ENCODE measurements at places on chromosomes 1 and 21.

GRCh38 chr21:37870221-37870620, 46.0 kb downstream of the KCNJ6 start:
- DNase-seq: no peak

GRCh38 chr21:45280969-45281368, 6.7 kb downstream of the POFUT2 start:
- peak; percentile 45 for DNase-seq

- peak; percentile 97 for DNase-seq
Measured at GRCh38 chr1:61184040-61184713, 101.8 kb downstream of the NFIA start.

- no peak for DNase-seq
Measured at GRCh38 chr21:27047283-27047657, 80.4 kb upstream of the ADAMTS5 start.

DNA sequence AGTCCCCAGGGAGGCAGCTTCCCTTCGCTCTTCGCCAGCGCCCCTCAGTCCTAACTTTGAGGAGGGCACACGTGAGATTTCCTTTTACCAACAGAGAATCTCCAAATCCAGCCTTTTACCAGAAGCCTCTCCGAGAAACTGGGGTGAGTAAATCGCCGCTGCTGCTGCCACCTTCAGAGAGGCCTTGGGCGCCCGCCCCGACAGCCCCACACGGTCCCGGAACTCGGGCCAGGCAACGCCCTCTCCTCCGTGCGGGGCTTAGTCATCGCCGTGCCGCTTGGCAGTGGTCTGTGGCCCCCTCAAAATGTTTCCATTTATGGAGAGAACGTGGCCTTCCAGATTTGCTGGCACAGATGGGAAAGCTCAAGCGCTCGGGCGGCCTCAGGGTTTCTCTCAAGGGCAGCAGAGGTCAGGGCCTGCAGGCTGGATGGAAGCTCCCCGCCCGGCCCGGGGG, 41.4 kb upstream of the COL6A2 start:
- DNase-seq: peak; percentile 97

DNA sequence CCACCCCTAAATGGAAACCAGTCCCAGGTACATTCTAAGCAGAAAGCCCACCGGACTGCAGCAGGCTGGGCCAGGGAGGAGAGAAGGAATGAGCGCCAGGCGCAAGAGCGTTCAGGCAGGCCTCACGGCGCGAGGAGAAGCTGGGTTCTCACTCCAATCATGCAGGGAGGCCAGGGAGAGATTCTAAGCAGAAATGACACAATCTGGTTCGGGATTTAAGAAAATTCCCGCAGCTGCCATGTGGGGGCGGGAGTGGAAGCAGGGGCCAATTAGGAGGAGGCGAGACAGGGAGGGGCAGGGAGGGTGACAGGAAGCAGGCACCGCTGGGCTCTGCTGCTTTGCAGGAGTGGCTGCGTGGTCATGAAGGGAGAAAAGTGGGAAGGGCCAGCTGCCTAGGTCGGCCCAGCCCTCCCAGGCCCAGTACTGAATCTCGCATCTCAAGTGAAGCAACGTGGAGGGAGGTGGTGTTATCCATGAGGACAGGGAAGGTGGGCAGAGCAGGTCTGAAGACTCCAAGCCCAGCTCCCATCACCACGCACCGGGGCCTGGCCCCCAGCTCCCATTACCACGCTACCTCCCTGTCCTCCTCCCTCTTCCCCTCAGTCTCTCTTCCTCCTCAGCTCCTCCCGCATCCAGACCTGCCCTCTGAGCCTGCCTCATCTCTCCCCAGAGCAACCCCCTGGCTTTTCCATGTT, 11.8 kb downstream of the NPHP4 start:
- peak; percentile 82 for DNase-seq

DNA sequence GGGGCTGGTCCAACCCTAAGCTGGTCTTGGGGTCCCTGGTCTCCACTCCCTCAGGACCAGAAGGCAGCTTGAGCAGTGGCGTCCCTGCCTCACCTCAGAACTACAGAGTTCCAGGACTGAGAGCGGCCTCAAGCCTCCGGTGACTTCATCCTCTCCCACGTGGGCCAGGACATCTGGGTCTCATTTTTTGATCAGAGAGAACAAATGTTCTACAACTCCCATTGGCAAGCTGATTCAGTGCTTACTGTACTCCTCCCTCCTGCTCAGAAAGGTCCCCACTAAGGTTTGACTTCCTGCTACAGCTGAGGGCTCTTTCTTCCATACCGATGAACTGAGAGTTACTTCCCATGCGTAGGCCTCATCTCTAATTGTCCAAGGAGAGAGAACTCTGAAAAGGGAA, 78.5 kb downstream of the PLXNA2 start:
- DNase-seq: no peak

DNA sequence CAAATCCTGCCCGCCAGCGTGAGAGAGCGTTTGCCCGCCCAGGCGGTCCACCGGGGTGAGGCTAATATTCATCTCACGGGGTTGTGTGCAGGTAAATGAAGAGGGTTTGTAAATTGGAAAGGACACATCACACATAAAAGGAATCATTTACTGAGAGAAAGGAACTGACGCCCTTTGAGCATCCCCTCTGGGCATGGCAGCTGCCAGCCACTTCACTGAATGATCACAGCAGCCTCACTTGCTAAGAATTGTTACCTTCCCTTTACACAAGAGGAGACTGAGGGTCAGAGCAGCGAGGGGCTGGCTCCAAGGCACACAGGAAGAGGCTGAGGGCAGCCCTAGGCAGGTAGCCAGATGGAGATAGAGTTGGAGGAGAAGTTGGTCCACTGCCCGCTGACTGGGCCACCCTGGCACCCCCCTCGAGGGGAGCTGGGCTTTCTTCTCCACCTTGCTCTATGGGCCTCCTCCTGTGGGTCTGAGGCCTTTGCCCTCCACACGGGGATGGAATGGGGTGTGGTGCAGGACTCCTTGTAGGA, 96.0 kb downstream of the FOXD2 start:
- no peak for DNase-seq

DNA sequence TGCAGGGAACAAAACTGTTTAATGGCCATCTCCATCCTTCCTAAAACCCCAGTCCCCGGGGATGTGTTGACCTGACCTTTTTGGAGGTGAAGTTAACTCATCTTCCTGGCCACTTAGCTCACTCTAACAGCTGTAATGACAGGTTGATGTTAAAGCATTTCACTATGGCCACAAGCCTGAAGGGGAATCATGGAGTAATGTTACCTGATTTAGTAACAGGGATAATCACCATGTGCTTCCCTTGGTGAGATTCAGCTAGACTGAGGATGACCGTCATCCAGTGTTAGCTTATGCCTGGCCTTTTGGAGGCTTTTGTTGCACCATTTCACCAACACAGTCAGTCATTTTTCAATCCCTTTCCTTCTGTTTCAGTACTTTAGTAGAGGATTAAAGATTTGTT, 64.3 kb upstream of the RAVER2 start:
- no peak for DNase-seq

- DNase-seq: no peak
Measured at GRCh38 chr1:169571450-169571849, 14.8 kb downstream of the F5 start.

GRCh38 chr1:2585318-2586092, 1.1 kb upstream of the PRXL2B start:
- DNase-seq: peak; percentile 88

- DNase-seq: no peak
Measured at GRCh38 chr1:96598416-96599168, 123.0 kb upstream of the PTBP2 start.

- DNase-seq: no peak
Measured at GRCh38 chr1:37574834-37575480, 18.2 kb downstream of the DNALI1 start.

- DNase-seq: no peak
Measured at GRCh38 chr1:172373864-172374263, 46.6 kb upstream of the C1orf105 start.

- DNase-seq: no peak
Measured at GRCh38 chr1:17808816-17809215, 53.7 kb downstream of the ACTL8 start.

- no peak for DNase-seq
Measured at GRCh38 chr1:160640359-160641123, 6.3 kb downstream of the SLAMF1 start.

DNA sequence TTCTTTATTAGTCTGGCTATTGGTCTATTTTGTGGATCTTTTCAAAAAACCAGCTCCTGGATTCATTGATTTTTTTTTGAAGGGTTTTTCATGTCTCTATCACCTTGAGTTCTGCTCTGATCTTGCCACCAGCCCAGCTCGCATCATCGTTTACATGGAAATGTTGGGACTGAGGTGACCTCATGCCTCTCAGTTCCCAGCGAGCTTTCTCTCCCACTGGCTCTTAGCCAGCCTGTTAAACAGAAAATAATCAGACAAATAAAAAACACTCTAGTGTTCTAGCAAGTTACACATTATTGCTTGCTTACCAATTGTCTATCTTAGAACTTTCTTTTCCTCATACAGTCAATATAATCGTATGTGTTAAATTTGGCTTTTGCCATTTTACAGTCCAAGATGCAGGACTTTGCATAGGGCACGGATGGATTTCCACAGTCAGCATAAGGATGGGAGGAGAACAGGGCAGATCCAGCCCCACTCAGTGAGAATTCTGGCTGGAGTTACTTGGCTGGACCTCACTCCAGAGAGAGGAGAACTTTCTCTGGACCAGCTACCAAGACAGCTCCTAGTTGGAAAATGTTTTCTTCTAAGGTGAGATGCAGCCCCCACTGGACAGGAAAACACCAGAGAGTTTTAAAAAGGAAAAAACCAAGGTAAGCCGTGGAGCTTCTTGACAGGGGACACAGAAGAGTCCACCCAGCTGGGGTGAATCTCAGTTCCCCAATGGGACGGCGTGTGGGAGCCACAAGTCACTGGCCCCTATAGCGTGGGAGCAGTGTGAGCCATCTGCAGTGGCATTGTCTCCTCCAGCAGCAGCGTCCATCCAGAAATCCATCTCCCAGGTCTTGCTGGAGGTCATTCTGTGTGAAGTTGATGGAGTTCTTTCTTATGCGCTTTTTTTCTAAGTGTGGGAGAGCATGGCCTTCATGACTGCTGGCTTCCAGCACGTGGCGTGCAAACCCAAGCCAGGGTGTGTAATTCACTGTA, 17.6 kb downstream of the PGBD2 start:
- DNase-seq: no peak

GRCh38 chr1:227225715-227226346, 92.5 kb downstream of the CDC42BPA start:
- no peak for DNase-seq

- no peak for DNase-seq
Measured at GRCh38 chr1:98330224-98330623, 331.3 kb upstream of the SNX7 start.

GRCh38 chr1:23244256-23244761, 27.0 kb upstream of the HTR1D start:
- no peak for DNase-seq

DNA sequence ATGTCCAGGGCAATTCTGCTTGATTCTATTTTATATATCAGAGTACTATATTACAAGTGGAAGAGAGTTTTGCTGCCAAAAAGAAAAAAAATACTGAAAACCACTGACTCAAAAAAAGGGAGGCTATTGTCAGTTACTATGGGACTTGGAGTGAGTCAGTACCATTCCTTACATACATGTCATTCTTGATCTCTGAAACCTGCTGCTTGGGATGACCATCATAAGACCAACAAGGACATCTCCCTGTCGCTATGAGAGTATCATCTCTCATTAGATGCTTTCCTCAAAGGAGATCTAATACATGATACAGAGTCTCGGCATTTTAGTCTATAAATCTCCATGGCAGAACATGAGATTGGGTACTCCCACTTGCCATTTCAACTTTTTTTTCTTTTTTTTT, 11.8 kb upstream of the INPP5B start:
- DNase-seq: no peak

- DNase-seq: no peak
Measured at GRCh38 chr1:111463029-111463683, 10.6 kb upstream of the C1orf162 start.

- DNase-seq: no peak
Measured at GRCh38 chr1:163191301-163191700, 11.4 kb downstream of the RGS5 start.

GRCh38 chr1:163357378-163357777, 35.6 kb downstream of the NUF2 start:
- DNase-seq: no peak

DNA sequence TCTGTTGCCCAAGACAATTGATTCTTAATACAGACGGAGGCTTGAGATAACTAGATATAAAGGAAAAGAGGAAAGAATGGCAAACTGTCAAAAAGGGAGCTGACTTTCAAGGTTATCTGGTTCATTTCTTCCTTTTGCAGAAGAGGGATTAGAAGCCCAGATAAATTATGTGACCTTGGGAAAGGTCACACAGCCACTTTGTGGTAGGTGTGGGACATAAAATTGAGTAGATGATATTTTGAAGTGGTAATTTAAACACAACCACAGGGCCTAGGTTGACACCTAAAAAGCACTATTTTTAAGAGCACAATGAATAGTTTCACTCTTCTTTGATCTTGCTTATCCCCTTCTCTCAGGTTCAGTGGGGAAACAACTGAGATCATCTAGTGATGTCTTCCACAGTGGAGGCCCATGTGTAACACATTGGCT, 16.9 kb upstream of the KIAA0040 start:
- no peak for DNase-seq

DNA sequence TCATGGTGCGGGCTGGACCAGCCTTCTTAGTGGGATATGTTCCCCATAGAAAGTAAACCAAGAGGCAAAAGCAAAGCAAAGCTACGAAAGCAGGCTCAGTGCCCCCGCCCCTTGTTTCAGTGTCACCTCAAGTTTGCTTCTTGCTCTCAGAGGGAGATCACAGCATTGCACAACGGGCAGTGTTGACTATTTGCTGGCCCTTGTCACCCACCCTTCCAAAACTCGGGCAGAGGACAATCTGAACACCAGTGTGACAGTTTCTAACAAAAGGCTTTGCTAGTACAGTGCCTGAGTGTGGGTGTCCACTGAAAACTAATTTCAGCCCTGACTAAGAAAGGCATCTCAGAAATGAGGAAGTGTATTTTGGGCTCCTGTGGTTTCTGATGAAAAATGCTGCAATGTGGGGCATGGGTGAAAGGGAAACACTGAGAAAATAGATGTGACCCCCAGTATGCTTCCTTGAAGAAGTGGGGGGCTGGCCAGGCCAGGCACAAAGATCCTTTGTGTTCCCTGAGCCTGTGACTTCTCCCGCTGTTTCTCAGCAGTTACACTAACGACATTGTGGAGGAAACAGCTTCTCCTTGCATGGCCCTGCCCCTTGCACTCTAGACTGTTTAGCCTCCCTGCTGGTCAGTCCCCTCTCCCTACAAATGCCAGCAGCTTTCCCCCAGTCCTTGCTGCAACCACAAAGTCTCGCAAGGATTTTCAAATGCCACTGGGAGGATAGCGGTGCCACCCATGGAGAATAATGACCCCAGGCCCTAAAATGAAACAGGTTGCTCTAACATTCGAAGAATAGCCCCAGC, 33.3 kb upstream of the KCNE1 start:
- no peak for DNase-seq

DNA sequence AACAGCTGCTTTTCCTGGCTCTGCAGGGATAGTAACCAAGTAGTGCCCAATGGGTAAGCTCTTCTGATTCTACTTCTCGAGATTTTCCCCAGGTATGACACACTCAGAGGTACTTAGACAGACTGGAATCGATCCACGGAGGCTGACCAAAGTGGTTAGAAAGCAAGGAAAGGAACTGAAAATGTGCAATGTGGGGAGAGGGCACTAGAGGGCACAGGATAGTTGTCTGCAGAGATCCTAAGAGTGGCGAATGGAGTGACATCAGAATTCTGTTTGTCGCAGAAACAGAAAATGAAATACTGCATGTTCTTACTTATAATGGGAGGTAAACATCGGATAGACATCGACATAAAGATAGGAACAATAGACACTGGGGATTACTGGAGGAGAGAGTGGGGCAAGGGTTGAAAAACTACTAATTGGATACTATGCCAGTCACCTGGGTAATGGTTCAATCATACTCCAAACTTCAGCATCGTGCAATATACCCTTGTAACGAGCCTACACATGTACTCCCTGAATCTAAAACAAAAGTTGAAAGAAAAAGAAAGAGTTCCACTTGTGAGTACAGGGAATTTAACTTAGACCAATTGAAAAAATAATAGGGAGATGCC, 23.3 kb downstream of the CYP2J2 start:
- DNase-seq: no peak
